ENCODE measurements at places on chromosomes 11 and 22.

GRCh38 chr11:121670266-121670665, 217.5 kb upstream of the SORL1-AS1 start:
- DNase-seq, result no peak

GRCh38 chr22:47192651-47193437, 430.4 kb downstream of the TBC1D22A start:
- no peak for DNase-seq

- no peak for DNase-seq
Observed at GRCh38 chr11:32311346-32312065, 123.8 kb downstream of the WT1 start.

DNA sequence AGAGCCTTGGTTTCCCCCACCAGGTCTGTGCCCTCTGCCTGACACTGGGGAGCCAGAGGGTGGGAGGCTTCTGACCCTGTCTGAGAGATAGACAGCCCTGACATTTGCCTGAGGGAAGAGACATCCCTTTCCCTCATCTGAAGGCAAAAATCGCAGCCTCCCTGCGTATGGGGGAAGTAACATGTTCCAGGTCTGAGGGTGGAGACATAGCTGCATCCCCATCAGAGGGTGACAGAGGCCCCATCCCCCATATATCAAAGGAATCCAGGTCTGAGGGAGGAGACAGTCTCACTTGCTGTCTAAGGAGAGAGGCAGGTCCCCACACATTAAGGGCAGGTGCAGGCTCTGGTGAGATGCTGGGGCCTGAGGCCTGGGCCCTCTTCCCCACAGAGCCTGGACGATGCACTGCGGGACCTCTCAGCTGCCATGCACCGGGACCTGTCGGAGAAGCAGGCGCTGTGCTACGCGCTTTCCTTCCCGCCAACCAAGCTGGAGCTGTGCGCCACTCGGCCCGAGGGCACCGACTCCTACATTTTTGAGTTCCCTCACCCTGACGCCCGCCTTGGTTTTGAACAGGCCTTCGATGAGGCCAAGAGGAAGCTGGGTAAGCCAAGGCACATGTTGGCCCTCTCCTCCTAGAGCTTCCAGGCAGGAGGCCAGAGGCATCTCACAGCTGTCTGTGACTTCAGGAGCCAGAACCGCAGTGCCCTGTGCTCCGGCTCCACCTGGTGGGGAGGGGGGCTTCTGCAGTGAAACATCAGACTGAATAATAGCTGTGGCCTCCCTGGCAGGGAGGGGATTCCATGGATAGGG, 16.1 kb upstream of the RELT start:
- DNase-seq, result no peak

GRCh38 chr22:19483481-19484244, 3.9 kb downstream of the CDC45 start:
- peak; percentile 86 for DNase-seq

DNA sequence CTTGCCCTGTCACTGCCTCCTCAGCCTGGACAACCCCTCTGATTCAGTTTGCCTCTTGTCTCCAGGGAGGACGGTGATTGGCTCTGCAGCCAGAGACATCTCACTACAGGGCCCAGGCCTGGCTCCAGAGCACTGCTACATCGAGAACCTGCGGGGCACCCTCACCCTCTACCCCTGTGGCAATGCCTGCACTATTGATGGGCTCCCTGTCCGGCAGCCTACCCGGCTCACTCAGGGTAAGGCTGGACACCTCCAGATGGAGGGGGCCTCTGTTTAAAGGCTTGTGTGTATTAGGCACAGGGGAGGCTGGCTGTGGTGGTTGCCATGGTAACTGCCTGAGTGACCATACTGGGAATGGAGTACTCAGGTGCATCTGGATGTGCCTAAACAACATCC, 8.6 kb downstream of the PHLDB1 start:
- no peak for DNase-seq

GRCh38 chr11:79481795-79482194, 41.0 kb upstream of the TENM4 start:
- DNase-seq, result no peak

GRCh38 chr11:34353881-34354280, 3.9 kb downstream of the ABTB2 start:
- DNase-seq, result no peak

- DNase-seq, result no peak
Observed at GRCh38 chr11:96481204-96481603, 91.4 kb downstream of the JRKL start.

DNA sequence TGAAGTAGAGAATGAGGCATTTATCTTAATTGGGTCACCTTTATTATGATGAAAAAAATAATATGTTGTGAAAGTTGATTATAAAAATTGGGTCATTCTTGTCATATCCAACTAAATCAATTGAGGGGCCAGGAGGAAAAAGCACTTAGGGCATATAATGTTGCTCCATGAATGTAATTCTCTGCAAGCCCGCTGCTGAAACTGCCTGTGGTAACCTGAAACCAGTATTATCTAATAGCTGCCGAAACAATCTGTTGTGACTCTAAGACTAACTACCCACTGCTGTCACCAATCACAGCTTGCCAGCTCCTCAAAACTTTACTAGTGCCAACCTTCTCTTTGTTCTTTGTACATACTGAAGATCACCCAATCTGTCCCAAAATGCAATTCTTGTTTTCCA, 115.8 kb downstream of the ATG16L2 start:
- no peak for DNase-seq

DNA sequence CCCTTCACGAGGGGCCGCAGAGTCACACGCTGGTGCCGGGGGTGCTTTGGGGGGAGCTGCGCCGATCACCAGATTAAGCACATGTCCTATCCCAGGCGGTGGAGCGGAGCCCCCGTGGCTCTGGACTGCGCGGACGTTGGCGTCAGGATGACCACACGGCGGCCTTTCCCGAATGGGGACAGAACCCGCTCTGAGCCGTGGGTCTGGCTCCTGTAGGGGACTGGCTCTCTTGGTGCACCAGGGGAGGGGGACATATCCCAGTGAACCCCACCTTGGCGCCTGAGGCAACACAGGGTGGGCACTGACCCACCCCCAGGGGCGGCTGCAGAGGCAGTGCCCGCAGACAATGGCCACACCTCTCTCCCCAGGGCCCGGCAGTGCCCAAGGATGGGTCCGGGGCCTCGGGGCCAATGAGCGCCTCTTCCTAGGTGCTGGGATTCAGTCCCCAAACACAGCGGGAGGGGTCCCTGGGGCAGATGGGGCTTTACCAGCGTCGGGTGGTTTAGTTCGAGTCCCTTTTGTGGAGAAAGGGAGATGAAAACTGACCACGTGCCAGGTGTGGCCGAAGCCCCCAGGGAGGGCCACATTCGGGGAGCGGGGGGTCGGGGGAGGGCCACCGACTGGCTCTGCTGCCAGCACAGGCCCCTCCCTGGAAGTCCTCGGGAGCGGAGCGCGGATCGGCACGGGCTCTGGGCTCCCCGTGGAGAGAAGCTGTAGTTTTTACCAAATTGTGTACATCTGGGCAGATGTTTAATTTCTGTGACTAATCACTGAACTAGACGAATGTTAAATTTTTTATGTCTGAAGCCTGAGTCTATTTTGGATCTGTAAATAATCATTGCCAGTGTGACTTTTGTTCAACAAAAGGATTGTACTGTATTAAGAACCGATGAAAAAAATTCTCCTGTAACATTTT, 58.9 kb downstream of the GRAMD4 start:
- DNase-seq, result peak; percentile 63
